ENCODE measurements at places on chromosomes 6 and 20.

DNA sequence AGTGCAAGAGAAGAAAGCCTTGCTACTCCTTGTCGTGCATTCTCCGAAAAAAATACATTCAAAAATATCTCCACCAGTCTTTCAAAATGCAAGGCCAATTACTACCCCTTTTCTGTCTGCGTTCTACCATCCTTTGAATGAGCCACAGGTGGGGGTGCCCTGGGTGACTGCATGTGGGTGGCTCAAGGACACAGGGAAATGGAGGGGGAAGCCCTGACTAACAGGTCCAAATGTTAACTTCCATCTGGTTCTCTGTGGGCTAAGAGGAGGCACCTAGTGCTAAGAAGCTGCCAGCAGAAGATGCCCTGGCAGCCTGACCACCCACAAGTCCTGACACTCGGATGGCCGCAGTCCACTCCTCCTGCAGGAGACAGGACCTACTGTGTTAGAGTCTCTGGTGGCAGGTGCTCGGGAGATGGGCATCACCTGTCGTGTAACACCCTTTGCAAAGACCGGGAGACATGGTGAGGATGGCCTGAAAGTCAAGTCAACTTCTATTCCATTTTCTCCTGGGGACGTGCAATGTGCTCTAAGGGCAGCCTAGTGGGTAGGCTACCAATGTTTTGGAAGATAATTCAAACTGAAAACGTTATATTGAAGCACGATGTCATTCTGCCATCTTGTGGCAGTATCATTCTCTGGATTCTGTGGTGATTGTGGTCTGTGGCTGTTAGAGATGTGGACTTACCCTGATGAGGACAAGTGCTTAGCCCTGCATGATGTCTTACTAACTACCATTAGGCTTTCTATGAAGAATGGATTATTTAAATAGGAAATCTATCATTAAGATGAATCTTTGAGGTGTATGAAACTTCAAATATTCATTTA is 27.4 kb upstream of the IGF2R start:
- no peak for DNase-seq

DNA sequence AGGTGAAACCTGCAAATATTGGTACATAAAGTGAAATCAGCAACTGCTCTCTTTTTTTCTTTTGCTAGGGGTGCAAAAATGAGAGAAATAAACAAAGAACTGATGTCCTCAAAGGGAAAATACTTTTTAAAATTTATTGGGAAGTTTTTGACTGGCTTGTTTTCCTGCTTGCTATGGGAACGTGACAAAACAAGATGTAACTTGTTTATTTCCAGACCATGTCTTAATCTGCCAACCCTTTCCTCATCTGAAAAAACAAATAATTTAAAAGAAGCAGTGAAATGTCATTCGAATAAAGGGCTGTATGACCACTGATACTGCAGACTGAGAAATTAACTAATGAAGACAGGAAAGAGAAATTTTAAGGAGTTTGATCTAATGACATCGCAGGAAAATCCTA is 221.9 kb downstream of the CBLN4 start:
- no peak for DNase-seq

DNA sequence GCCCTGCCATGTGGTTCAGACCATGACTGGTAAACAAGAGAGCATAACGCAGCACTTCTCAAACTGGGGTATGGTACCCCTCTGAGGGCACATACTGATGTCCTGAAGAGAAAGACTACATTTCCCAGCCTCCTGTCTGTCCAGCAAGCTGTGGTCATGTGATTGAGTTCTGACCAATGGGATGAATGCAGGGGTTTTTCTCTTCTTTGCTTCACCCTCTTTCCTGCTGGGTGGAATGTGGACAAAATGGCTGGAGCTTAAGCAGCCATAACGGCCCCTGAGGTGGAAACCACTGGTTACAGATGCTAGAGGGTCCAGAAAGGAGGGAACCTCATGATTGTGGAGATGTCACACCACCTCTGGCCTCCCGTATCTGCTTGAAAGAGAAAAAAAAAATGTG is 19.4 kb upstream of the KCNB1 start:
- DNase-seq = no peak

DNA sequence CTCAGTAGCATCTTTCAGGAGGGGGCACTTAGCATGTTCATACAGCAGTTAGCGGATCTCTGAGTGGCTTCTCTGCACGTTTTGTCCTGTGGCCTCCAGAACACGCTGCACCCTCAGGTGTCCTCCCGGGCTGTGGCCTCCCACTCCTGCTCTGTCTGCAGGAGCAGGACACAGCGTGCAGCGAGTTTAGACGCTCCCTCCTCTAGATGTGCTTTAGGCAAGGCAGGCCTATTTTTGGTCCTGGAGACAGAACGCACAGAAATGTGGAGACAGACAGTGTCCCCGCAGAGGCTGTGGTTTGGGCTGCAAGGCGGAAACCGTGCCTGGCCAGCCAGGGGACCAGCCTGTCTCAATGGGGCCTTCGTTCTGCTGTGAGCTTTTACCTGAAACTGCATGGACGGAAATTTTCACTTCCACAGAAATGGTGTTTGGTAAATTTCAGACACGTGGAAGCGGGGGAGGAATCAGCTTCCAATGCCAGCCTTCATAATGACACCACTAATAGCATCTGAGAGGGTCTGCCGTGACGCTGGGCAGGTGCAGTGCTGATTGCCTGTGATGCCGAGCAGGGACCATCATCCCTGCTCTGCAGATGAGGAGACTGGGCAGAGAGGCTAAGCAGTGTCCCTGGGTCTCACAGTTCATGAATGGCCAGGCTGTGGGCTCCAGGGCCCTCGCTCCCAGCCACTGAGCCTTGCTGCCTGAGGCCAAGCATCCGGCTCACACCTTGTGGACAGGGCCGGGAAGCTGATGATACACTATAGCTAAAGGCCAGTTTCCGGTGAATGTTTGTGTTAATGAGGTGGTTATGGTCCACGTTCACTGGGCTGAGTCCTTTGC is 120.9 kb downstream of the SYCP2 start:
- DNase-seq = no peak

- DNase-seq = no peak
Measured at GRCh38 chr20:59820204-59821041, 113.0 kb downstream of the SYCP2 start.

DNA sequence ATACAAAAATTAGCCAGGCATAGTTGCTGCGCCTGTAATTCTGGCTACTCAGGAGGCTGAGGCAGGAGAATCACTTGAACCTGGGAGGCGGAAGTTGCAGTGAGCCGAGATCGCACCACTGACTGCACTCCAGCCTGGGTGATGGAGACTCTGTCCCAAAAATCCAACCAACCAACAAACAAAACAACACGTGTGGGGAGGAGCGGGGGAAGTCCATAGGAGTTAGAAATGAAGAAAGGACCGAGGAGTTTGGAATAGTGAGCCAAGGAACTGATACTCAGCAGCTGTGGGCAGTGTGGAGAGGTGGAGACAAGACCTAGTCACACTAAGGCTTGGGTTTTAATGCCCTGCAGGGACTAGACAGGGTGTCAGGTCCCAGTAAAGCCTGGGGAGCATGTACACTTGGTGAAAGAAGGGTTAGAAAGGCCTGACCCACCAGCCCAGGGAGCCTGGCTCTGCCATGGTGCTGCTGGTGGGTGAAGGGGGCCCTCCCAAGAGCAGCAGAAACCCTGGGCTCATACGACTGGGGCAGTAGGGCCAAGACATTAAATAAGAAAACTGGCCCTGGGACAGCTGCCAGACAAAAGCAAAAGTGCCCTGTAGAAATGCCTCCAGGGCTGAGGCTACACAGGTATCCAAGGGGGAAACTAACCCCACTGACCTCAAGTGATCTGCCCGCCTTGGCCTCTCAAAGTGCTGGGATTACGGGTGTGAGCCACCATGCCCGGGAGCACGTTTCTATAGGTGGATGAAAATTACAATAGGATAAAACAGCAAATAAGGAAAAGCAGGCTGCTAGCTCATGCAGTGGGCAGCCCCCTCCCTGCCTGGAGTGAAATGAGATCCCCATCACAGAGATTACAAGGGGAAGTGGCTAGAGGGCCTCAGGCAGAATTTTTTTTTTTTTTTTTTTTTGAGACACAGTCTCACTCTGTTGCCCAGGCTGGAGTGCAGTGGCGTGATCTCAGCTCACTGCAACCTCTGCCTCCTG is 58.0 kb downstream of the MYH7B start:
- DNase-seq = no peak

- no peak for DNase-seq
Measured at GRCh38 chr6:137415127-137415833, 78.9 kb downstream of the OLIG3 start.

DNA sequence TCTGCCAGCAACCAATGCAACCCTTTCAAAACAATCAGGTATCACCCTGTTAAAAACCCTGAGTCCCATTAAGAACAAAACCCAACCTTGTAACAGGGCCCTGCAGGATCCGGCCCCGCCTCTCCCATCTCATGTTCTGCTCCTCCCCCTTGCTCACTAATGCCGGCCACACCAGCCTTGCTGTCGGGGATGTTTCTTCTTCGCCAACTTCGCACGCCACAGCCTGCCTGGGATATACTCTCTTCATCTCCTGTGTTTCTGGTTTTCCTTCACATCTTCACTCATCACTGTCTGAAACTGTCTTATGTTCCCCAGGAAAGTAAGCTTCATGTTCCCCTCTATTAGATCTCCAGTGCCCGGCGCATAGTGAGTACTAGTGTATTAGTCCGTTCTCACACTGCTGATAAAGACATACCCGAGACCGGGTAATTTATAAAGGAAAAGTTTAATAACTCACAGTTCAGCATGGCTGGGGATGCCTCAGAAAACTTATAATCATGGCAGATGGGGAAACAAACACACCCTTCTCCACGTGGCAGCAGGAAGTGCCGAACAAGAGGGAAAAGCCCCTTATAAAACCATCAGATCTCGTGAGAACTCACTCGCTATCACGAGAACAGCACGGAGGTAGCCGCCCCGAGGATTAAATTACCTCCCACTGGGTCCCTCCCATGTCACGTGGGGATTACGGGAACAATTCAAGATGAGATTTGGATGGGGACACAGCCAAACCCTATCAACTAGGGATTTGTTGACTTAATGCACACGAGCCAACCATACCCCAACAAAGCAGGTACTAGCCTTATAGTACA is 5.1 kb downstream of the TP53RK start:
- DNase-seq = peak; percentile 66

- no peak for DNase-seq
Measured at GRCh38 chr20:21100578-21101452, 5.3 kb downstream of the LINC00237 start.

GRCh38 chr6:23002044-23002619 is 432.8 kb downstream of the HDGFL1 start:
- no peak for DNase-seq

- peak; percentile 64 for DNase-seq
Measured at GRCh38 chr20:53939572-53940359, 130.6 kb downstream of the BCAS1 start.

- peak; percentile 53 for DNase-seq
Measured at GRCh38 chr6:68653074-68653705, 18.1 kb downstream of the ADGRB3 start.

DNA sequence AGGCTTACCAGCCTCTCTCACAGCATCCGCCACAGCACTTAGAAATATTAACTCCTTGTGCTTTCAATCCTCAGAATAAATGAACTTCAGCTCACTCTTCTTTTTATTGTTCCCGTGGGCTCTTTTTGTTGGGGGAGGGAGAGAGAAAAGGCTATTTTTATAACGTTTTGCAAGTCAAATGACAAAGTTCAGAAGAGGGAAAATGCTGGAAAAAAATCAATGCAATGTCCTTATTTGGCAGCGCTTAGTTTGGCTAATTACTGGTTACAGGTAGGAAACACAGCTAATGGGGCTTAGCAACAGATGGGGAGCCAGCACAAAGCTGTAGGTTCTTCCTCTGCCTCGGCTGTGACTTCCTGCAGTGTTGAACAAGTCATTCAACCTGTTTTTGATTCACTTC is 1067.0 kb upstream of the MAP3K7 start:
- DNase-seq = no peak

DNA sequence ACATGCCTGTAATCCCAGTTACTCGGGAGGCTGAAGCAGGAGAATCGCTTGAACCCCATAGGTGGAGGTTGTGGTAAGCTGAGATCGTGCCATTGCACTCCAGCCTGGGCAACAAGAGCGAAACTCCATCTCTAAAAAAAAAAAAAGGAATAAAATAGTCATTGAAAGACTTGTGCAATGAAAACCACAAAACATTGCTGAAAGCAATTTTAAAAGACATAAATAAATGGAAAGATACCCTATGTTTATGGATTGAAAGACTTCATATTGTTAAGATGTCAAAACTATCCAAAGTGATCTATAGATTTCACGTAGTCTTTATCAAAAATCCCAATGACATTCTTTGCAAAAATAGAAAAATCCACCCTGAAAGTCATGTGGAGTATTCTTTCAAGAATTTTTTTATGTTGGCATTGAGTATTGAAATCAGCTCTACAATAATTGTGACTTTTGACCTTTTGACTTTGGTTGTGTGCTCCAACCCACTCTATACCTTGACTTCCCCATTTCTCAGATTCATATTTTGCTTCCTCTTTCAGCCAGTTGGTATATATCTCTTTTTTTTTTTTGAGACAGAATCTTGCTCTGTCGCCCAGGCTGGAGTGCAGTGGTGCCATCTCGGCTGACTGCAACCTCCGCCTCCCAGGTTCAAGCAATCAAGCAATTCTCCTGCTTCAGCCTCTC is 45.5 kb upstream of the SLC23A2 start:
- DNase-seq = no peak

- DNase-seq = no peak
Measured at GRCh38 chr6:109002882-109003281, 91.8 kb downstream of the SESN1 start.

GRCh38 chr6:17169291-17169690 is 67.4 kb downstream of the STMND1 start:
- DNase-seq = no peak

- DNase-seq = no peak
Measured at GRCh38 chr6:43033496-43034189, 12.2 kb downstream of the RRP36 start.

- no peak for DNase-seq
Measured at GRCh38 chr20:25318471-25319240, 70.8 kb downstream of the PYGB start.

GRCh38 chr6:14002176-14002947 is 77.6 kb downstream of the RNF182 start:
- DNase-seq = no peak

GRCh38 chr6:135163440-135163738 is 17.7 kb upstream of the MYB start:
- DNase-seq = no peak

- no peak for DNase-seq
Measured at GRCh38 chr20:6490849-6491248, 276.6 kb upstream of the BMP2 start.

DNA sequence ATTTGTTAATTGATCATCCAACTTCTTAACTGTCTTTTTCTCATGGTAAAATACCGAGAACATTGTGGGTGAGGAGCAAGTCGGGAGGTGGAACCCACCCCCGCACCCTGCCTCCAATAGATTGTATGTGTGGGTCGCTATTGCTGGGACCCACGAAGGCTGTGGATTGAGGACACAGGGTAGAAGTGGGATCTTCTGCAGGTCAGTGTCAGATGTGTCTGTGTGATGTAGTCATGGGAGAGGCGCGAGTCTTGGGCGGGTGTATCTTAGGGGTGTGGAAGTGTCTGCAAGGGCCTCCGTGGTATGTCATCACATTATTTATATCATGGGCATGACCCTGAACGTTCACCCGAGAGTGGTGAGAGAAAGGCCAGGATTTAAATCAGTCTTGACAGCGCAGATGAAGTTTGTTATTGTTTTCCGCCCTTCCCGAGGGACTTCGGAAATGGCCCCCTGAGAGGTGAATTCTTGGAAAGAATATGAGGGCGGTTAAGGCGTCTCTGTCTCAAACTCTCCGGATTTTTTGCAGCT is 472 bp upstream of the PAQR8 start:
- DNase-seq = no peak

Data from CMK (cell line).